Upper lobe of right lung (tissue), 1 donor: ENCODE measurements at places on chromosomes 12 and 14.

DNA sequence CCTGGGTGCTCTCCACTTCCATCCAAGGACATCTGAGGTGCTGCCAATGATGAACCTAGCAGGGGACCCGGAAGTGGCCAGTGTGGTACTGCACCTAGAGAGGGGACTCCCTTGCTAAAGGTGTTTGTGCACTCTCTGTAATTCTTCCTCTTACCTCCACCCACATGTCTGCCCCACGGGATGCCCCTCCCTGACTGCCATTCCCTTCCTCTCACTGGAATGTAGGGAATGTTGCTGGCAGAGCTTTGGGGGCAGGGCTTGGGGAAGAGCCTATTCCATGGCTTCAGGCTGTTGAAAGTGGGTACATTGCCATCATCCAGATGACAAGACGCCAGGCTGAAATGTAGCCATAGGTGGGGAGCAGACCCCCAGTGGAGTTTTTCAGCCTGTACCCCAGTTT, 153.2 kb downstream of the SMOC1 start:
- DNase-seq, result no peak

GRCh38 chr12:30687265-30687986, 8.2 kb downstream of the IPO8 start:
- DNase-seq, result no peak

DNA sequence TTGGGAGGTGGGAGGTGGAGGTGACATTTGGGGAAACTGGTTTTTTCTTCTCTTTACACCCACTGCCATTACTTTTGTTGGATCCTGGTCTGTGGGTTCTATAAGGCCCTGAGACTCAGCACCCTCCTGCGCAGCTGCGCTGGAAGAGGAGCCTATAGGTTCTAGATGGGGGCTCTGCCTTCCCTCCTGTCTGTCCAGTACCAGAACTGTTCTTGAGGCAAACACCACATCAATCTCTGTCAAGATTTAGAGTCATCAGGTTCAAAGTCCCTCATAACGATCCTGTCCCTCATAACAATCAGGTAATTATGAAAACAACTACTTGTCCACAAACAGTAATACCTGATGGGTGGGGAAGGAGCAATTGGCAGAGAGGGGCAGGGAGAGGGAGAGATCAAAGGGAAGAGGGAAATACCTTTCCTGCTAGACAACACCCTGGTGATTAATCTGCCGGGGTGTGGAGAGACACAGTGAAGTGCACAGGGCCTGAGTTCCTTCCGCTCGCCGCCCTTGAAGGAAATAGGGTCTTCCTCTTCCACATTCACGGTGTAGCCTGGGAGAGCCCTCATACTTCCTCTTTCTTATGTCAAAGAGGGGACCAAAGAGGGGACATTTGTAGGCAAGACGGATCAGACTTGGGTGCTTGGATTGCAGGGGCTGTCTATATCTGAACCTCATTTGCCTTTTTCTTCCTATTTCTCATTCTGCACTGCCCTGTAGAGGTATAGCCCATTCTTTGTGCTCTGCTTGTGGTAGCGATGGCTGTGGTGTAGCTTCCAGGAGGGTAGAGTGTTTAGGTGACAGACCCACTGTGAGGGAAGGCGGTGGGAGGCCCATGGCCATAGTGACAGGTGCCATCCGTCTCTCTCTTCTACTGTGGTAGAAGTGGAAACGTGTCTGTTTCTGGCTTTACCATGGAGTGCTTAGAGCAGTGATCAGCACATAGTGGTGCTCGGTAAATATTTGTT, 12.6 kb downstream of the GPRC5A start:
- no peak for DNase-seq

- no peak for DNase-seq
Measured at GRCh38 chr14:32432813-32433538, 103.9 kb downstream of the AKAP6 start.

DNA sequence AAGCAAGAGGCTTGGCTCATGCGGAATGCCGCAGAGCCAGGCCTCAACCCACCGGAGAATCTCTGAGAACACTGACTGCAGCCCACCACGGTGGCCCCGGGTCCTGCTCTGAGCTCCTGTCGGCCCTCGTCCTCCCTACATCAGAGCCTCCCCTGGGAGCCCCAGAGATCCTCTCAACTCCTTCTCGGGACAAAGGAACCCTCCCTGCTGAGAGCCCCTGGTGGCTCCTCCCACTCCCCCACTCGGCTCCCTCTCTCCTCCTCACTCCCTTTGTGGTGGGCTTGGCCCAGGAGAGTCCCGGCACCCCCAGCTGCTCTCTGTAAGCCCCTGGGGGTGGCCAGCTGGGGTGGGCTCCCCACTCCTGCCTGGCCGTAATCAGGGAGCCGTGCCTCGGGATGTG, 11.1 kb upstream of the INF2 start:
- DNase-seq, result peak; percentile 65

DNA sequence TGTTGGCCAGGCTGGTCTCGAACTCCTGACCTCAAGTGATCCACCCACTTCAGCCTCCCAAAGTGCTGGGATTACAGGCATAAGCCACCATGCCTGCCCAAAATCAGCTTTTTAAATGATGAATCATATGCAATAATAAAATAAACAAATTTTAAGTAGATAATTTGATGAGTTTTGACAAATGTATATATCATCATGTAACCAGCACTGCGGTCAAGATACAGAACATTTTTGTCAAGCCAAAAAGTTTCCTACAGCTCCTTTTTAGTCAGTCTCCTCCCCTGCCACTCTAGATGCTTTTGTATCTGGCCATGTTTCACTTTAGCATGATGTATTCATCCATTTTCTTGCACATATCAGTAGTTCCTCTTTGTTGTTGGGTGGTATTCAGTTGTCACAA, 17.2 kb downstream of the FRMD6 start:
- no peak for DNase-seq

GRCh38 chr12:2739832-2740641, 54.7 kb upstream of the FKBP4 start:
- DNase-seq, result no peak

DNA sequence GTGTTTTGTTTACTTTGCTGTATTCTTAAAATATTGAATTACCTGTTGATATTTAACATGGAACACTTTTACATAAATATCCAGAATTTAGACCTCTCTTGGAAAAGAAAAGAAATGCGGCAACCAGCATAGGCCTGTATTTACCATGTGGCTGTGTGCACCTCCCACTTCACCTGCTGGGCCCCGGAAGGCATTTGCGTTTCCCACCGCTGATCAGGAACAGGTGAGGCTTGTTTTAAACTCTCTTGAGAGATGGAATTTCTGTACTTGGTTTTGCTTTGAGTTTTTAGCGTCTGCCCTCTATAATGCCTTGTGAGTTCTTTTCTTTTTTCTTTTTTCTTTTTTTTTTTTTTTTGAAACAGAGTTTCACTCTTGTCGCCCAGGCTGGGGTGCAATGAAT, 124.2 kb downstream of the GLT1D1 start:
- DNase-seq, result no peak

DNA sequence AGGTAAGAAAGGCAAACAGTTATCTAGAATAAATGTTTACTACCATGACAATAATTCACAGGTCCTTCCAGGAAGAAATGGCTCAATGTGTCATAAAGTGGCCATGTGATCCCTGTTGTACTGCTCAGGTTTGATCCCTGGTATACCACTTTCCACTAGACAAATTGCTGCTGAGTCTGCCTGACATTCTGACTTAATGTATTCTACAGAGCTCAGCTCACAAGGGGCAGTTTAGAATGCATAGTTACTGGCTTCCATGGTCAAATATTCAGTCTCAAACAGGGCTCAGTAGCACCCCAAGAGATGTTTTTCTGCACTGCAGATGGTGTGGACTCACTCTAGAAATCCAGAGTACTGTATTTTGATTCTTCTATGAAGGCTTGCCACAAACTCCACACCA, 21.8 kb downstream of the TSHR start:
- DNase-seq, result no peak

- no peak for DNase-seq
Measured at GRCh38 chr12:32139064-32139421, 32.4 kb downstream of the BICD1 start.

DNA sequence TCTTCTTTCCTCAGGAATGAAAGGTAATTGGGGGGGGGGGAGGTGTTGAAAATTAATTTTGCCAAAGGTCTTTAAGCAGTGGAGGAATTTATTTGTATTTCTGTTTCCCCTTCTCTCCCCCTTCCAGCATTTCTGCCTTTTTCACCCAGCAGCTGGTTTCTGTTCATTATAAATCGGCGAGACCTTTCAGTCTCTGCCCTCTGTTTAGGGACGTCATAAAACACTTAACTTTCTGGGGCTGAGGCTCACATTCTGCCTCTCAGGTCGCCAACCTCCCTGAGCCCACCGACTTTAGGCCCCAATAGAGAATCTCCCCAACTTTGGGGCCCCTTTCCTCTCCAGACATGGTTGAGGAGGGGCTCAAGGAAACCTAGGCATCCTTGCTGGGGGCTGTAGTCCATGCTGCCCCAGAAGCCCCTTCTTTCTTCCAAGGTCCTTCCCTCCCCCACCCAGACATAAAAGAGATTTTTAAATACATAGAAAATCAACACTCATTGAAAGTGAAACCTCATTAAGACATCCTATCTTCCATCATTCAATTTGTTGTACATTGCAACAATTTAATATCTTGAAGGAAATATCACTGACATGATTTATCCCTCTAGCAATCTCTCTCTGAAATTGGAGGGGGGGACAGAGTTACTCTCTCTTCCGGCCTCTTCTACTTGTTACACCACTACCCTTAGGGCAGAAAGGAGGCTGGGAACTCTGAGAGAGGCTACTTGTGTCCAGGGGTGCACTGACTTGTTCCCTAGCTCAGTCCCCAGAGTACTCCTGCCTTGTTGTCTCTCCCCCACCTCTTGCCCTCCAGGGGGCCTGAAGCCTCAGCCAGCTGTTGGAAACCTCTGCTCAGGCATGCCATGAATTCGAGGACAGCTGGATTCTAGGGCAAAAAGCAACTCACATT, 2.5 kb upstream of the HOXC6 start:
- DNase-seq, result no peak

- no peak for DNase-seq
Measured at GRCh38 chr12:25135531-25136154, 59.3 kb downstream of the DNAI7 start.

GRCh38 chr12:15788233-15789219, 662 bp downstream of the EPS8 start:
- peak; percentile 68 for DNase-seq

- DNase-seq, result no peak
Measured at GRCh38 chr12:44852483-44852882, 23.6 kb downstream of the NELL2 start.

- DNase-seq, result no peak
Measured at GRCh38 chr12:16220120-16220519, 57.4 kb downstream of the SLC15A5 start.

GRCh38 chr14:96867634-96868033, 70.5 kb downstream of the VRK1 start:
- no peak for DNase-seq

DNA sequence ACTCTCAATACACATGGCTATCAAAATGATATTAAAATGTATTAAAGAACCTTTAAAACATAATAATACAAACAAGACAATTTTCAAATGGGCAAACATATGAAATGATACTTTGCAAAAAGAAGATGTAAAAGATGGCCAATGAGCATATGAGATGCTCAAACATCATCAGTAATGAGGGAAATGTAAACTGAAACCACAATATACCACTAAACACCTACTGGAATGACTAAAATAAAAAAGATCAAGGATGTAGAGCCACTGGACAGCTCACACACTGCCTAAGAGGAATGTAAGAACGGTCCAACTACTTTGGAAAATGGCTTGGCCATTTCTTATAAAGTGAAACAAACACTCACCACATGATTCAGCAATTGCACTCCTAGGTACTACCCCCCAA, 97.2 kb upstream of the BBS10 start:
- DNase-seq, result no peak

GRCh38 chr12:57837864-57838562, 8.5 kb downstream of the CTDSP2 start:
- DNase-seq, result peak; percentile 76

DNA sequence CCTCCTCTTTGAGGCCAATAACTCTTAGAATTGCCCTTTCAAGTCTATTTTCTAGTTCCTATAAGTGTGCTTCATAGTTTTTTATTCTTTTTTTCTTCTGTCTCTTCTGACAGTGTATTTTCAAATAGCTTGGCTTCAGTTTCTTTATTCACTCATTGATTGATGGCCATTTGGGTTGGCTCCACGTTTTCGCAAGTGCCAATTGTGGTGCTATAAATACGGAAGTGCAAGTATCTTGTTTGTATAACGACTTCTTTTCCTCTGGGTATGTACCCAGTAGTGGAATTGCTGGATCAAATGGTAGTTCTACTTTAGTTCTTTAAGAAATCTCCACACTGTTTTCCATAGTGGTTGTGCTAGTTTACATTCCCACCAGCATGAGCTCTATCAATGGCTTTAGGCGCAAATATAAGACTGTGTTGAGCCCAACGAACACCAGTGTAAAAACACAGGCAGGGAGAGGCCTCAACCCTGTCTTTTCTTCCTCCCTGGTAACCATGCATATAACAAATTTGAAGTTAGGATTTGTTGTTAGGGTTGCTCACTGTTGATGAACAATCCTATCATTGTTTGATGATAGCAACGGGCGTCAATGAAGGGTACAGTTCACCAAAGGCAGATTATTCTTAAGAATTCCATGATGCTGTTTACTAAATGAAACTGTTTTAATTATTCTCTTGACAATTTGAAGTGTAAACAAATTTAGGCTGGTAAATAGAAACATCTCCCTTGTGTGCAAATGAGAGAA, 13.3 kb upstream of the LMNTD1 start:
- DNase-seq, result no peak

DNA sequence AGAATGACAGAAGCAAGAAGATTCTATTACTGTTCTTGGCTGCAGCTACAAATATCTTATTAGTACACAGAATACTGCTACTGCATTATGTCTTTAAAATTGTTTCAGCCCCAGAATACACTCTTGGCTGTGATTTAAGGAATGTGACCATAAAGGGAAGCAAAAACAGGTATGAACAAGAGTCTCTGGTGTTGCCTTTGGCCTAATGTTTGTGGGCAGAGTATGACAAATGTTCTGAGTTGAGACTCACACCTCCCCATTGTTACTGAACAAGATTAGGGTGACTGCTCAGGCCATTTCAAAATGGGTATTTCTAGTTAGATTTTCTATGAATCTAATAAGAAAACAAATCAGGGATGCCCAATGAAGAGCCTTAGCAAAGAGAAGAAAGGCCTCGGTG, 28.5 kb downstream of the TTC6 start:
- DNase-seq, result no peak

GRCh38 chr14:40204441-40205175, 772.4 kb upstream of the FBXO33 start:
- DNase-seq, result no peak

- no peak for DNase-seq
Measured at GRCh38 chr14:105410642-105411016, 9.0 kb upstream of the MTA1 start.

- DNase-seq, result peak; percentile 88
Measured at GRCh38 chr14:73245480-73246325, 8.4 kb downstream of the PAPLN start.

GRCh38 chr12:75560167-75560566, 48.8 kb upstream of the KRR1 start:
- no peak for DNase-seq

- peak; percentile 87 for DNase-seq
Measured at GRCh38 chr14:24339284-24340151, at the start of gene RIPK3. TSS of gene RIPK3 (minus strand) at chr14:24339991. CDS start at chr14:24339826, 165 bp downstream.

DNA sequence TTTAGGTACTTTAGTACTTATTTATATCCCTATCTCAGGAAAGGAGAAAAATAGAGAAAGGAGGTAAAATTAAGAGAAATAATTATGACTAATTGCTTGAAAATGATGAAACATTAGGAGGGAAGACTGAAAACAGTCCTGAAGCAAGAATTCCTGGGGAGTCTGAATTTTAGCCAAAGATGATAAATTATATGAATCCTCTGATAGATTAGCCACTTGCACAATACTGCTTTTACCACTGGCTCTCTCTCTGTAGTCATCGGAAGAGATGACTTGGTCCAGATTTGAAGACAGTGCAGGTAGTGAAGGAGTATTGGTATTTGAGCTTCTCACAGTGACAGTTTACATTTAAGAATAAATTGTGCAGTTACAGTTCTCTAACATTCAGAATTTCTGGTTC, 83.8 kb upstream of the CLEC14A start:
- no peak for DNase-seq
